Vagina (tissue), 2 donors: ENCODE measurements at places on chromosomes 6 and 20. TPM values are rescaled to one million over a fixed set of nuclear protein-coding genes. Genes with fewer than 3 reads are reported as not detected.
A peak's percentile ranks its signal among the peaks of the same experiment; 100 is the strongest.

SEL1L2 gene
- not detected for total RNA-seq

F13A1 gene
- total RNA-seq: 58.4 TPM

- no peaks in the 10 kb centered on the region for H3K27me3 ChIP-seq
- H3K36me3 ChIP-seq: no peaks in the 10 kb centered on the region
- no peak for DNase-seq
- H3K4me1 ChIP-seq: no peaks in the 10 kb centered on the region
Measured at GRCh38 chr6:67663105-67663895, 971.8 kb upstream of the ADGRB3 start.

GRCh38 chr6:89244241-89244985 lies 27.3 kb upstream of the GABRR1 start:
- no peaks in the 10 kb centered on the region for H3K36me3 ChIP-seq
- no peak for DNase-seq
- no peaks in the 10 kb centered on the region for H3K4me1 ChIP-seq
- H3K4me3 ChIP-seq: no peak overlapping the region
- no peaks in the 10 kb centered on the region for H3K27me3 ChIP-seq

DNA sequence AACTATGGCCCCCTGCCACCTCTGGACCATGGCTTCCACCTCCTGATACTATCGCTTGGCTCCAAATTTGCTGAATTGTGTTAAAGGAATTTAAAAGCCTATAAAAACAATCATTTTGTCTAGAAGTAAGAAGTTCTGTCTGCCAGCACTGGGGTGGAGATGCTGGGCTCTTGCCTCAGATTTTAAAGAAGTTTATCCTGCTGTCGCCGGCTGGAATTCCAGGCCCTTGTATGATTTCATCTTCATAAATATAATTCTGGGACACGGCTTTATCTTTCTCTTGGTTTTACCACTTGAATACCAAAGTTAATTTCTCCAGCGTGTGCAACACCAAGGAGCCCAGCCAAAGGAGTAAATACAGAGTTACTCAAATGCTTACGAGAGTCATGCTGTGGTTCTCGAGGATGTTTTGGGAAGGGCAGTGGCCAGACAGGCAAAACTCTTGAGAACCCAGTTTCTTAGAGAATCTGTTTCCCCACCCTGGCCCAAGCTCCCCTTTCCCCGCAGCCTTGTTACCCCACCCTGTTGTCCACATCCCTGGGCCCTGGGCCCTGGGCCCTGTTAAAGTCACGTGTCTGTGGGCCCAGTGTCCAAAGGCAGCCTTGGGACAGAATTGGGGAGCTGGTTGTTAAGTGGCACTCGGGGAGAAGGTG lies 31.9 kb downstream of the C6orf89 start:
- no peak overlapping the region for H3K4me3 ChIP-seq
- peaks cover 31% of the 10 kb centered on the region for H3K36me3 ChIP-seq
- no peak for DNase-seq
- H3K4me1 ChIP-seq: peaks cover 62% of the 10 kb centered on the region
- H3K27ac ChIP-seq: peak overlapping the region; percentile 85

- H3K4me1 ChIP-seq: peaks cover 16% of the 10 kb centered on the region
- no peak overlapping the region for H3K4me3 ChIP-seq
- no peak overlapping the region for H3K27ac ChIP-seq
- no peaks in the 10 kb centered on the region for H3K36me3 ChIP-seq
Measured at GRCh38 chr20:16541878-16542277, 31.4 kb downstream of the KIF16B start.
